Activated CD4-positive, CD25-positive, alpha-beta regulatory T cell treated with anti-CD3 and anti-CD28 coated beads, Interleukin-2, amount 50 U/mL, for 16 hours (primary cell): ENCODE measurements at places on chromosomes 5 and 9.

GRCh38 chr9:71210326-71210725 is 88.9 kb upstream of the TRPM3 start:
- no peak for DNase-seq

- no peak for DNase-seq
Measured at GRCh38 chr5:15877914-15878313, 301.7 kb downstream of the MARCHF11 start.

- no peak for DNase-seq
Measured at GRCh38 chr5:181052672-181053487, 12.8 kb downstream of the BTNL9 start.

- no peak for DNase-seq
Measured at GRCh38 chr5:90956511-90957097, 398.0 kb downstream of the ADGRV1 start.

DNA sequence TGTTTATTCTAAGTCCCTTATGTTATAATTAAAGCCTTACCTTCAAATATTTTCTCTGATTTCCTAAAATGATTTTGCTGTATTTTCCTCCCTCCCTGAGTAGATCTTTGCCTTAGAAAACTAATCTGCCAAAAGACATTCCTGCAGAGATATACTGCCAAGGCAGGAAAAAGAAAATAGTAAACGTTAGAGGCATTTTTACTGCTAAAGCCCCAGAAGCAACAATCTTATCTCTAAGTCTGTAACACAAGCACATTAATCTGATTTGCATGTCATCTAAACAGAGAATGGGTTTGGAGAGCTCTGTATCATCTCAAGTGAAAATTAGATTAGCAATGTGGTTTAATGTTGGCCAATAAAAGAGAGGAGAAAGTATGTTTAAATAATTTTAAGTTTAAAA is 847.7 kb downstream of the MAT2B start:
- no peak for DNase-seq

GRCh38 chr5:128257076-128257475 is 173.5 kb downstream of the SLC12A2 start:
- no peak for DNase-seq

DNA sequence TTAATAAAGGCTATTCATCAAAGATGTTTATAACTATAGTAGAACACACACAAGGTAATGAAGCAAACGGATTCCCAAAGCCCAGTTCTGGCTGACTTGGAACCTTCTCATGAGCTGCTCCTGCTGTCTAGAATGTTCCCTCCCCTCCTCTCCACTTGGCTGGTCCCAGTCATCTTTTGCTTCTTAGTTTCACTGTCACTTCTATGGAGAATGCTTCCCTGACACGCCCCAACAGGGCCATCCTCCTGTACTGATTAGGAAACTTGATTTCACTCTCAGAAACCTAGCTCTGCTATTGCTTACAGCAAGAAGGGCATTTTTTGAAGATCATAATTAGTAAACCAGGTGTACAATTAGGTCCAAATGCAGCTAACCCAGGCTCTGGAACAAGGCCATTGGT is 3.2 kb upstream of the RAPGEF1 start:
- DNase-seq = no peak

DNA sequence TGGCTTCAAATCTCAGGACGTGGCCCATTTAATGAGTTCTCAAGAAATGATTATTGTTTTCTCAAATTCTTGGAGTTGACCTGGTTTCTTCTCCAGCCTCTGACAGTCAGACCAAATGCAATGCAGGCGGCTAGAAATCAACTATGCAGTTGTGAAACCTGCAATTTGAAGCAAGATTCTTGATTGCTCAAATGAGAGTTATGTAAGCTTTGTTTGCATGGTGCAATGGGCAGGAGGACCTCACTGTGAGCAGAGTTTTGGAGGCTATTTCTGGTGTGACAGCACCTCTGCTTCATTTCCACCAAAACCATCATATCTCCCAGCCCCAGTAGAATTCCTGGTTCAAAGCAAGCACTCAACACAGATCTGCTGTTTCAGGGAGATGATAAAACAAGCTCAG is 500.0 kb upstream of the KLF4 start:
- DNase-seq = no peak
